ENCODE measurements at places on chromosomes 16 and 17. TPM values are rescaled to one million over a fixed set of nuclear protein-coding genes. Genes with fewer than 3 reads are reported as not detected.
A peak's percentile ranks its signal among the peaks of the same experiment; 100 is the strongest.

Gene MKS1
- 13.8 TPM for total RNA-seq

Gene HOXB8
- total RNA-seq, result 7.4 TPM

Gene TLCD1
- 5.7 TPM for total RNA-seq

Gene KRTAP4-1
- total RNA-seq, result not detected

Gene KRTAP9-8
- total RNA-seq, result not detected

Gene AURKB
- 18.6 TPM for total RNA-seq

Gene PRSS21
- total RNA-seq, result 1.1 TPM

Gene ATF7IP2
- 14.5 TPM for total RNA-seq

Gene PRDM7
- total RNA-seq, result not detected

Gene TVP23A
- 0.19 TPM for total RNA-seq

Gene TBC1D3E
- total RNA-seq, result not detected

Gene OR2C1
- not detected for total RNA-seq

Gene IL21R
- total RNA-seq, result 0.56 TPM

Gene PIRT
- 0.40 TPM for total RNA-seq

Gene MRPL27
- total RNA-seq, result 71.7 TPM

Gene EVPLL
- total RNA-seq, result 0.25 TPM

Gene UNC13D
- 35.0 TPM for total RNA-seq

Gene CIAO2B
- total RNA-seq, result 105 TPM

Gene SLC52A1
- total RNA-seq, result 1.7 TPM

Gene TMC7
- total RNA-seq, result 10.0 TPM

Gene SHISA9
- 0.74 TPM for total RNA-seq

Gene ACE
- 45.2 TPM for total RNA-seq

DNA sequence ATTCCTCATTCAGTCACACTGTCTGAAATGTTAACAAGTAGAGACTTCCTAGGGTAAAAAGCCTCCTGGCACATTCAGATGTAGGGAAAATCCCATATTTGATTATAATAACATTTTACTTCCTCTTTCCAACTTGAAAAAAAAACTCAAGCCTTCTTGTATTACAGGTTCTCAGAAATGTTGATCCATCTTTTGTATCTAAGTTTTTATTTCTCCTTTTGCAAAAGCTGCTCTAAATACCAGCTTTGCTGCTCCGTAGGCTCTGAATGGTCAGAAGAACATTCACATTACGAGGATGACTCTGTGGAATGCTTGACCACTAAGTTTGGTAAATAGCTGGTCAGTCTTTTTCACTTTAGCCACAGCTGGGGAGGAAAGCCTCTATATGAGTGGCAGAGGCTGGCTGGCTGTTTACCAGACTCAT, 13.2 kb upstream of the HEATR6 start:
- DNase-seq, result no peak

DNA sequence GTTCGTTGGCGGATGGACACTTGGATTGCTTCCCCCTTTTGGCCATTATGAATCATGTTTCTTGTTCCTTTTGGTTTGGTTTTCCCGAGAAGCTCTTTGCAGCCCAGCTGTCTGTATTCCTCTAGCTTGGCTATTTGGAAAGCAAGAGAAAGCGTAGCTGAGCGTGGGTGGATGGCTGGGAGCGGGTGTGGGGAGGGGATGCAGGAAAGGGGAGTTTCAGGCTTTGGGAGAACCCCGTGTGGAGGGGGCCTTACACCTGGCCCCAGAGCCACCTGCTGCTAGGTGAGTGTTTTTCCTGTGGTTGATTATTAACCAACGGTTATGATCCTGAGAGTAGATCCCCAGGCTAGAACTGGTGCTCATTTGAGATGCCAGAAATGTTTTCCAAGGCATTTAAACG, 103.7 kb downstream of the RAP1GAP2 start:
- DNase-seq, result peak; percentile 60

DNA sequence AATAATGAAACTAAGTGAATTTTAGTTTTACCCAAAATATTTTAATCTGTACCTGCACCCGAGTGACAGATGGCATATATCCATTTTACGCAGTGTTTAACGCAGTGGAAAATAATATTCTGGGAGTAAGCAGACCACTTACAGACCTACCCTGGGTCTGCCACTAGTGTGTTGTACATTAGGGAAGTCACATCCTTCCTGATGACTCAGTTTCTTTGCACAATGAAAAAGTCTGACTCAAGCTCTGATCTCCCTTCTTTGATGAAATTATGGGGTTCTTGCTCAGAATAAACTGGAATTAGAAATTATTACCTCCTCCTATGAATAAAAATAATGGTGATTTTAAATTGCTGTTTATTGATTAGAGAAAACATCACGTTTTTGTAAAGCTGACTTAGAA, 123.2 kb upstream of the AXIN2 start:
- DNase-seq, result no peak

GRCh38 chr16:12907670-12908233, 6.4 kb downstream of the SHISA9 start:
- DNase-seq, result no peak

GRCh38 chr16:11833951-11834695, 17.2 kb downstream of the RSL1D1 start:
- DNase-seq, result no peak

- peak; percentile 20 for DNase-seq
These were observed 41.1 kb downstream of the AHSP start for GRCh38 chr16:31568577-31569359.

GRCh38 chr17:45319239-45319703, 2.5 kb upstream of the MAP3K14 start:
- DNase-seq, result peak; percentile 59

GRCh38 chr16:58352690-58353089, 39.6 kb upstream of the GINS3 start:
- no peak for DNase-seq

GRCh38 chr16:66661210-66661560, 35.4 kb downstream of the CMTM4 start:
- DNase-seq, result no peak

DNA sequence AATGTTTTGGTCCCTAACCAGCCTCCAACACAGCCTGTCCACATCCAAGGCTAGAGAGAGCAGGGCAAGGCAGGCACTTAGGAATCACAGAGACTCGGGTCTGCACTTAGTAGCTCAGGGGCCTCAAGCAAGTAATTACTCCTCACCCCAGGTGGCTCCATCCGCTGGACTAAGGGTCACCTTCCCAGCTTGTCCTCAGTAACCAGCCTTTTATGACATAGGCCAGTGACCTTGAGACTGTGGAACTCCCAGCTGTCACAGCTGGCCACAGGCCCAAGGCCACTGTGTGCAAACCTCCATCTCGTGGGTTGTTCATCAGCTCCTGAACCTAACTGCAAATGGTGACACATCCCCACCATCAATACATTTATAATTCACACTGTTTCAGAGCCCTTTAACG, 68.6 kb downstream of the CDYL2 start:
- DNase-seq, result no peak

GRCh38 chr16:57377080-57377841, 5.0 kb downstream of the CX3CL1 start:
- no peak for DNase-seq

GRCh38 chr16:69145658-69146057, 13.2 kb downstream of the UTP4 start:
- DNase-seq, result no peak

DNA sequence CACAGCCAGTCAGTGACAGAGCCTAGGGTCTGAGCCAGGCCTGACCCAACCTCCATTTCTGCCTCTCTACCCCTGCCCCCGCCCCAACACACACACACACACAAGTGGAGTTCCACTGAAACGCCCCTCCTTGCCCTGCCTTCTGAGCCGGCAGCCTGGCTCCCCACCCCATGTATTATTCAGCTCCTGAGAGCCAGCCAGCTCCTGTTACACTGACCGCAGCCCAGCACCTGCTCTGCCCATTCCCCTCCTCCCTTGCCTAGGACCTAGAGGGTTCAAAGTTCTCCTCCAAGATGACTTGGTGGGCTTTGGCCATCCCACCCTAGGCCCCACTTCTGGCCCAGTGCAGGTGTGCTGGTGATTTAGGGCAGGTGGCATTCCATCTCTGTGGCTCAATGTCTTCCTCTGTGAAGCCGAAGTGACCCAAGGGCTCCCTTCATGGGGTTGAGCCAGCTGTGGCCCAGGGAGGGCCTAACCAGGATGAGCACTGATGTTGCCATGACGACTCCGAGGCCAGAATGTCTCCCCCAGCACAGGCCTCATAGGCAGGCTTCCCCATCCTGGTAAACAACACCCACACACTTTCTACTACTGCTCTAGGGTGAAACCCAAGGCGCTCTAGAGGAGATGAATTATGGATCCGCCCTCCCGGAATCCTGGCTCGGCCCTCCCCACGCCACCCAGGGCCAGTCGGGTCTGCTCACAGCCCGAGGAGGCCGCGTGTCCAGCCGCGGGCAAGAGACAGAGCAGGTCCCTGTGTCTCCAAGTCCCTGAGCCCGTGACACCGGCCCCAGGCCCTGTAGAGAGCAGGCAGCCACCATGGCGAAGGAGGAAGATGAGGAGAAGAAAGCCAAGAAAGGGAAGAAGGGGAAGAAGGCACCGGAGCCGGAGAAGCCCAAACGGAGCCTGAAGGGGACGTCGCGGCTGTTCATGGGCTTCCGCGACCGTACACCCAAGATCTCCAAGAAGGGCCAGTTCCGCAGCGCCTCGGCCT, 9.7 kb downstream of the MYO15A start:
- DNase-seq, result no peak

- no peak for DNase-seq
These were observed 22.3 kb upstream of the ZFPM1 start for GRCh38 chr16:88430524-88431446.

GRCh38 chr17:12883472-12883871, 94.2 kb downstream of the ARHGAP44 start:
- DNase-seq, result no peak

GRCh38 chr16:59719121-59719520, 985.0 kb upstream of the GOT2 start:
- DNase-seq, result no peak

GRCh38 chr16:22311520-22311919, 14.3 kb downstream of the POLR3E start:
- no peak for DNase-seq

GRCh38 chr17:65099941-65100315, 37.2 kb upstream of the RGS9 start:
- DNase-seq, result peak; percentile 48

GRCh38 chr17:16463358-16464302, 28.4 kb downstream of the LRRC75A start:
- peak; percentile 93 for DNase-seq

- no peak for DNase-seq
These were observed 107.3 kb downstream of the OR1D5 start for GRCh38 chr17:2955931-2956582.

DNA sequence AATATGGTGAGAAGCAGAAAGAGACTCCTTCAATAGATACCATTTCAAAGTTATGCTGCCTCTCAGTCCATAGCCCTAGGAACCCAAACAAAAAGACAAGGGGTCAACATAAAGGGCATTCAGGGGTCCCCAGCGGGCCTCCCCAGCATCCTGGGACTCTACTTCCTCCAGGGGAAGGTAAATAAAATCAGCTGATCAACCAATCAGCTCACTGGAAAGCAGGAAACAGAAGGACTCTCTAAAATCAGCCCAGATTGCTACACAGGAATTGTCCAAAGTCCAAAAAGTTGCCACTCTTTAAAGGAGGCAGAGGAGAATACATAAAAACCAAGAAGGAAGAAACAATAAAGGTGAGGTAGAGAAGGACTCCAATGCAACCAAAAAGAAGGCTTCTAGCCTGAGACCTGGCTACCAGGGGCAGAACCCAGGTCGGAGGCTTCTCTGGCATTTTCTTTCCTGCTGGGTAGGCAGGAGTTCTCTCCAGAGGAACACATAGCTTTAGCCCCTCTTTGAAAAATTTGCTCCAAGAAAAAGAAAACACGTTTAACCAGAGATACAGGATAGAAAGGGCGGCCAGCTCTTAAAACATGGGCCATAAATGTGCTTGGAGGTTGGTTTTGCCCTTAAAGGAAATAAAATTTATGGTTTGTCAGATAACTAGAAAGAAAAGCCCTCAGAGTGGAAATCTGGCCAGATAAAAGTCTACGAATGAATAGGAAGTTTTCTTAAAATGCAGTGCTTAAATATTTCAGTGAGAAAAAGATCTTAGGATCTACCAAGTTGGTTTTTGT, 404.6 kb downstream of the SOX9 start:
- DNase-seq, result peak; percentile 61

GRCh38 chr17:46984892-46985291, 5.8 kb upstream of the RPRML start:
- peak; percentile 79 for DNase-seq

DNA sequence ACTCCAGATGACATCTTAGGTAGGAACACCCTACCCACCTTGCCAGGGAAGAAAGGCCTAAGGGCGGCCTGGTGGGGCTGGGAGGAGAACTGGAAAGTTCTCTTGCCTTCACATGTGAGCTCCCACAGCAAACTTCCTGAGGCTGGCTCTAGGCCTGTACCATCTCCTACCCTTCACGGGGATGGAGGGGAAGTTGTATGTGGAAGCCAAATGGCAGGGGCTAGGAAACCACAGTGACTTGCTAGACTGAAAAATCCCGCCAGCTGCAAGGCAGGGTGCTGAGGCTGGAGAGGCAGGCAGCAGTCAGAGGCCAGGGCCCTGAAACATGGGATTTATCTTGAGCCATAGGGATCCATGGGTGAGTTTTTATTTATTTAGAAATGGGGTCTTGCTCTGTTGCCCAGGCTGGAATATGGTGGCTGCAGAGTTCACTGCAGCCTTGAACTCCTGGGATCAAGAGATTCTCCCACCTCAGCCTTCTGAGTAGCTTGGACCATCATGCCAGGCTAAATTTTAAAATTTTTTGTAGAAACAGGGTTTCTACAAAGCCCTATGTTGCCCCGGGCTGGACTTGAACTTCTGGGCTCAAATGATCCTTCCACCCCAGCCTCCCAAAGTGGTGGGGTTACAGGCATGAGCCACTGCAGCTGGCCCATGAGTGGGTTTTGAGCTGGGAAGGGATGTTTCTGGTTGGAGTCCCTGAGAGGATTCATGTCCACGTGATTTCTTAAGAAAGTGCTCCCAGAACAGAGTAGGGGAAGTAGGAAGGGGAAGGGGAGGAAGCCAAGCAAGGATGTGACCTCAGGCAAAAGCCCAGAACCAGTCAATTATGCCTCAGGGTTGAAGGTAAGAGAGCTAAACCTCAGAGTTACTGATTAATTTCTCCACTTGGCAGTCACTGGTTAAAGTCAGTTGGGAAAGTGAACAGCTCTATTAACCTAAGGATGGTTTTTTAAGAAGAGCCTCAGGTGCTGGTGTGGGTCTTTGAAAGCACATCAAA, 4.0 kb upstream of the KAT8 start:
- DNase-seq, result no peak

DNA sequence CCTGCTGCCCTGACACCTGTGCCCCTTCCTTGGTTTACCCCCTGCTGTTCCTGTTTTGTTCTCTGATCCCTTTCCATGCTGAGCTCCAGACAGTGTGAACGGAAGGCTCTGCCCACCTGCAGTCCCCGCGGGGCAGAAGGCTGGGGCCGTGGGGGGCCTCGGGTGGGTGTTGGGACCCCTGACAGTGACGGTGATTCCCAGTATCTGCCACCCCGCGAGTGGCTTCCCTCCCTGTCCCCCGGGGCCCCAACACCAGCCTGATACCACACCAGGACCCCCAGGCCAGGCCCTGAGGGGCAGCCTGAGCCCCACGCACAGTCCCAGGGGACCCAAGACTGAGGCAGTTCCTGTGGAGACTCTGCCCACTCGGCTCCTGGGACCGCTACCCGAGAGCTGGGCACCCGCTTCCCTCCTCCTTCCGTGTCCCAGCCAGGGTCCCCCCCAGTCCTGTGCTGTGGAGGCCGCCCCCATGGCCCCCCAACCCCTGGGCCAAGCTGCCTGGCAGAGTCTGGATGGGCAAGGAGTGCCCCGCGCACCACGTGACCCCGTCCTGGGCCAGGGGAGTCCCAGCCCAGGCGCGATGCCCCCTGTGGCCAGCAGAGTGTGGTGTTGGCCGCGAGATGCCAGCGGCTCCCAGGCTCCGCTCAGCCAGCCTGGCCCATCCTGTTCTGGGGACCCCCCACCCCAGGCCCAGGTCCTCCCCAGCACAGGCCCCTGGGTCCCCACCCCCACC, 10.0 kb upstream of the C1QTNF8 start:
- DNase-seq, result peak; percentile 58

Data from colonic mucosa (tissue), 4 donors.